ENCODE measurements at places on chromosomes 2 and 18.

GRCh38 chr18:31684279-31685096 is at the start of gene B4GALT6:
Gene B4GALT6, minus strand, starts transcription at chr18:31684581. Its CDS starts 155 bp downstream, at chr18:31684426.
- peak; percentile 49 for DNase-seq

DNA sequence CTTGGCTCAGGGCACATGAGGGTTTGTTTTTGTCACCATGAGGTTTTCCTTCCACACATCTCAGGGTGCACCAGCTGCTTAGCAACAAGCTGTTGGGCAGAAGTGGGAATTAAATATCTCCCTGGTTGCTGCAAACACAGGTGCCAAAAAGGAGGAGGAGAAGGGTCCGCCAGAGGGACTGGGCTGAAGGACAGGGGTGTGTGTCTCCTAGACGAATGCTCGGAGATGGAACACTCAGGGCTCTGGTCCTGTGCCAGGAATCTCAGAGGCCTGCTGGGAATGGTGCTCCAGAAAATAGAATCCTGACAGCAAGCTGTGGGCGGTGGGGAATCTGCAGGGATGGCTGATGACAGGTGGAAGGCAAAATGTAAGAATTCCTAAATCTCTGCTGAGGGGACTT is 94.5 kb downstream of the VSNL1 start:
- no peak for DNase-seq

DNA sequence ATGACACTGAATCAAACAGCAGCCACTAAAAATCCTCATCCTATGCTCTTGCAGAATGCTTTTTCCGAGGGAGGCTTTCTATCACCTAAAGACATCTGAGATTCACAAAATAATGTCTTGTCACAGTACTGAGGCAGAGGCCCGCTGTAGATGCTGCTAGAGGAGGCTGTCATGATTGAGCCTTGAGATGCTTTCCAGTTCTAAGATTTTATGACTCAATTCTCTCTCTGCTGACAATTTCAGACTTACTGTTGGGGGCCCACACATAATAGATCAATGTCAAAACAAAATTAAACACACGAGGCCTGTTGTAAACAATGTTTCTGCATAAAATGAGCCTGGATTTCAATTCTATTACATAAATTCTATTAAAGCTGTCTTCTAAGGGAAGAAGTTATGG is 132.7 kb upstream of the ARL4C start:
- DNase-seq: no peak

DNA sequence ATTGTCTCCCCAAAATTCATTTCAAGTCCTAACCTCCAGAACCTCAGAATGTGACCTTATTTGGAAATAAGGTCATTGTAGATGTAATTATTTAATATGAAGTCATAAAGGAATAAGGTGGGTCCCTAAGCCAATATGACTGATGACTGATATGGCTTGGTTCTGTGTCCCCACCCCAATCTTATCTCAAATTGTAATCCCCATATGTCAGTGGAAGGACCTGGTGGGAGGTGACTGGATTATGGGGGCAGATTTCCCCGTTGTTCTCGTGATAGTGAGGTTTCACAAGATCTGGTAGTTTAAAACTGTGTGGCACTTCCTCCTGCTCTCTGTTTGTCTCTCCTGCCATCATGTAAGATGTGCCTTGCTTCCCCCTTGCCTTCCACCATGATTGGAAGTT is 43.0 kb upstream of the BCL11A start:
- DNase-seq: no peak

DNA sequence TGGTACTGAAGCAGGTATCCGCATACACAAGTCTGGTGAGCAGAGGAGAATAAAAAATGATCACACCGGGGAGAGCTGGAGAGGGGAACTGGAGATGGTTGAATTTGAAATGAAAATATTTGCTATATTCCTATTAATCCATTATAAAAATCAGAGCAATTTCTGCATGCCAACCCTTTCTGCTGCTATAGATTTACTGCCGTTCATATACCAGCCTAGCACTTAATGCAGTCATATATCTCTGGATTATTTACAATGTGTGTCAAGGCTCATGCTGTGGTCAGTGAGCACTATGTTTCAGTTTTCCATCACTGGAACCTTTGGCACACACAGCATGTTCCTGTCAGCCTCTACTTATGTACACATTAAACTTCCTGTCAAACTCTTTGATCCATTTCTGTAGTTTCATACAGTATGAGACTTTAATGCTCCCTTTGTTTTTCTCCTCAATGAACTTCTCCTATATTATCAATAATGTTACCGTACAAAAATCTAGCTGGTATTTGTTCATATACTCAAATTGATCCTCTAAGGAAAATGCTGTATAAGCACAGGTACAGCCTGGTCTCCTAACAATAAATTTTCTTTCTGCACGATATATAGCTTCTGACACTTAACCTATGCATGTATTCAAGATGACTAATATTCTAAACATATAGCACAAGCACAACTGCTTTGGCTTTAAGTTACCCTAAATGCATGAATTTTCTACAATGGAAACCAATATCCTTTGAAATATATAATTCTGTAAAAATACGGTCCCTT is 36.7 kb downstream of the FANCL start:
- DNase-seq: no peak

- no peak for DNase-seq
Observed at GRCh38 chr2:102618452-102619413, 620 bp upstream of the SLC9A2 start.

DNA sequence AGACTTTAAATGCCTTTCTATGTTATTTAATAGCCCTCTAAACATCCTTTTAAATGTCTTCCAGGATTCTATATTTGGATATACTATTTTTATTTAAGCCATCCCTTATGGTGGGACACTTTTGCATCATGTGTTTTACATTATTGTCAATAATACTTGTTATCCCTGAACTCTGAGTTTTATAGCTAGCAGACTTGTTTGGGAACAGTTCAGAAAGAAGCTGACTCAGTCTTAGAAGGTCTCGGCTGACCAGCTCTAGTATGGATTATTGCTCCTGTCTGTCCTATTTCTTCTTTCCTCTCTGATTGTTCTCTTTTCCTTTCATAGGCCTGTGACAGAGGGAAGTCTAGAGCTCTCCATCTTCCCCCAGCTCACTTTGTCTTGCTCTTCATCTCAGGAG is 77.3 kb upstream of the CXCR4 start:
- DNase-seq: no peak

- no peak for DNase-seq
Observed at GRCh38 chr18:37639846-37640245, 74.2 kb upstream of the CELF4 start.

DNA sequence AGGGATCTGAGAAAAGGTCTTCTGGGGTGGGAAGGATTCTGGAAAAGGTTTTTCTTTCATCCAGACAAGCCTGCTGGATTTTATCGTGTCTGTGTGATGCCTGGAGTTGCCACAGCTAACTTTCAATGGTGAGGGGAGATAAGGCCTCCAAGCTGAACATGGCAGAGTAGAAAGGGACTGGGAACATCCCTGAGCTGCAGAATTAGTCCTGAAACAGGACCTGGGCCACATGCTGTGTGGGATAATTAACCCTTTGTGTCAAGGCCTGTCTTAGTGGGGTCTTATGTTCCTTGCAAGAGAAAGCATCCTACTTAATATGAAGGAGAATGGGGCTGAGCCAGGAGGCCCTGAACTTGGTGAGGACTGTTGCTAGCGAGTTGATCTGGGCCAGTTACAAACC is 66.4 kb downstream of the VSNL1 start:
- DNase-seq: no peak

DNA sequence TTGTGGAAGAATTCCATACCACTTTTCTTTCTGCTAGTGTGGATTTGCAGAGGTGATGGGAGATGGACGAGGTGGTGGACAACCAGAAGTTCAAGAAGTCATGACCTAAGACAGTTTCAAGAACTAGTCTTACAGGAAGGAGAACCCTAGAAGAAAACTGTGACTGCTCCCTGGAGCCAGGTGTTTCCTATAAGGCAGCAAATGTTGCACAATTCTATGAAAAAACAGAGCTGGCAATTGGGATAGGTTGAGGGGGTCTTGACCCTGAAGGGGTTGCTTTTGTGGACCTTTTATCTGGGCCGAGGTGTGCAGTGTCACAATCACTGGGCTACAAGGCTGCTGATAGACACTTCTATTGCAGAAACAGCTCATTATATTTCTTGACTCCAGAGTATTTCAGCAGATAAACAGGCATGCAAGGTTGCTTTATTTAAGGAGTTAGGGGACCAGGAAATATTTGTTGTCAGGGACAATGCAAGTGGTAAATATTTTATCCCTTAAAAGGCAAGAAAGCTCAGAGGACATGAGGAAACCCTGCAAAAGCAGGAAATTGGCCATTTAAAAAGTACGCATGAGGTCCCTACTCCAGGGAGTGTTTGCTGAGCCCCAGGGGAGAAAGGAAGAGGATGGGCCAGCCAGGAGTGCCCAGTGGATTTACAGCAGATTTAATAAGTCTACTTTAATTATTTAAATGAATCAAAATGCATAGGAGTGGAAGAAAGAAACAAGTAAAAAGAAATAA is 22.9 kb downstream of the APCDD1 start:
- no peak for DNase-seq

DNA sequence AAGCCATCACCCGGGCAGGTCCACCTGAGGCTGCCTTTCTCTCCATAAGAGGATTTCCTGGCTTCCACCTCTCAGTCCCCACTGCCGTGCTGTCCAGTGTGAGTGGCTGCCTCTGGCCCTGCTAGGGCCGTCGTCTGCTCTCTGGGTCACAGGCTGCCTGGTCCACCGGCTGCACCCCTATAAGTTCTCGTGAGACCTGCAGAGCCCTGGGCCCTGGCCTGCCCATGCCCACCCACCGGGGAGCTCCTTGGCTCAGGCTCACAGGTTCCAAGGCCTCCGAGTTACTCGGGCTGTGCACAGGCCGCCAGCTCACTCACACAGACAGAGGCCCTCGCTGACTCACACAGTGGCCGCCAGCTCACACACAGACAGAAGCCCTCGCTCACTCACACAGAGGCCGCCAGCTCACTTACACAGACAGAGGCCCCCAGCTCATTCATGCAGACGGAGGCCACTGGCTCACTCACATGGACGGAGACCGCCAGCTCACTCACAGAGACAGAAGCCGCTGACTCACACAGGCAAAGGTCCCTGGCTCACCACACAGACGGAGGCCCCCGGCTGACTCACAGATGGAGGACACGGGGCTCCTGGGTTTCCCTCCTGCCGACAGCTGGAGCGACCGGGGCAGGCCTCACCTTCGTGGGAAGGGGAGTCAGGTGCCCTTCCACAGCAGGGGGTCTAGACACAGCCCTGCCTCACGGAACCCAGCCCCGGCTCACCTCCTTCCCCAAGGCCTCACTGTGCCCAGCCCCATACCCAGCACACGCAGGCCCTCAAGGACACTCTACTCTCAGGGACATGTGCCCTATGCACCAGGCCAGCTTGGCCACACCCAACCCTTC is 334.1 kb upstream of the MYT1L start:
- no peak for DNase-seq

GRCh38 chr2:39497082-39497801 is 60.2 kb upstream of the MAP4K3 start:
- DNase-seq: no peak
